ENCODE measurements at places on chromosomes 11 and 22.
A peak's percentile ranks its signal among the peaks of the same experiment; 100 is the strongest.

DNA sequence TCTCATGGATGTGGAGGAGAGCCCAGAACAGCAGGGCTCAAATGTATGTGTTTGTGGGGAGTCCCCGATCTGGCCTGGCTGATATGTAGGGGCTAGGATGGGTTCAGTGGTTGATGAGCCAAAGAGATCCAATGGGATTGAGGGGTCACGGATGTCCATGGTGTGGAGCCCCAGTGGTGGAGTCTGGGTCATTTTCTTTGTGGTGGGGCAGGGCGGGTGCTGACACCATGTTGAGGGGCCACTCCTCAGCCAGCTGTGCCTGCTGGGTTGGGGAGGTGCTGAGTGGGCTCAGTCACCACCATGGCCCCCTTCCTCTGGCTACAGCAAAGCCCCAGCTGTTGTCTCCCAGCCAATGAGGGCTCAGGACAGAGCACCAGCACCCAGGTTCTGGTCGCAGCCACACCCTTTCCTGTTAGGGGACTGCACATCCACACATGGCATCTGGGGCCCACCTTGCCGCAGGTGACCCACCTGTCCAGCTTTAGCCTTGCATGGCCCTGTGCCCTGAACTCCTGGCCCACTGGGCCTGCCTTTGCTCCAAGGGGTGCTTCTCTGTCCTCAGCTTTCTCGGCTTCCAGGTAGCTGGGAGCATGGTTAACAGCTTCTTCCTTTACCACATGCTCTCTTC, 3.2 kb upstream of the GNAZ start:
- no peak for DNase-seq

DNA sequence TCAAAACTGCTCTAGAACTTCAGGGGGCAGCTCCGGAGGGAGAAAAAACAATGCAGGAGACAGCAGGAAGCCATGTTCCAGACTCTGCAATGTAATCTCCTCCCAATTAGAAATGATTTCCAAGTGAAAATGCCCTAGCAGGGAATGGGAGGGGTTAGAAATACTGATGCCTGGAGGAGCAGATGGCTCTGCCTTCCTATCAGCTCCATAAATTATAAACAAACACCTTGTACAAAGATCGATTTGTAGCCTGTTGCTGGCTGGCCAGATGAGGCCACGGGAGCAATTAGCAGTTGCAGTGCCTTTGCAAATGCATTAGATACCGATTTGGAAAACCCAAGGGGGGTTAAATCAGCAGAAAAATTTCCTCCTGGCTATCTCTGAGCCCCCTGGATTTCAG, 46.6 kb upstream of the CHRM4 start:
- no peak for DNase-seq

DNA sequence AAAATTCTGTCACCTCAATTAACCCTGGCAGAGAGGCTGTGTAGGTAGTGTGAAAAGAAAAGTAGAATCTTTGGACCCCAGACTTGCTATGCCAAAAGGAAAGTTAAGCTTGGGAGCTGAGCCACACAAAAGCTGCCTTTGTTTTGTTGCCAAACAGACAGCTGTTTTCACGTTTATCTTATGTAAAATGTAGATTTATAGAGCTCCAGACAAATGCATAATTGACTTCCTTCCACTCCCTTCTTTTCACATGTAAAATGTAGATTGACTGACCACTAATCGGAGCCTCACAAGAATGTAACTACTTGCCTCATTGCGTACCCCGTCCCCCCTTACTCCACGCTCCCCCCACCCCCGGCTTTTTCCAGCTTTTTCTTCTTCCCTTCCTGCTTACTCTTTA, 2302.2 kb upstream of the RAG2 start:
- DNase-seq, result no peak

DNA sequence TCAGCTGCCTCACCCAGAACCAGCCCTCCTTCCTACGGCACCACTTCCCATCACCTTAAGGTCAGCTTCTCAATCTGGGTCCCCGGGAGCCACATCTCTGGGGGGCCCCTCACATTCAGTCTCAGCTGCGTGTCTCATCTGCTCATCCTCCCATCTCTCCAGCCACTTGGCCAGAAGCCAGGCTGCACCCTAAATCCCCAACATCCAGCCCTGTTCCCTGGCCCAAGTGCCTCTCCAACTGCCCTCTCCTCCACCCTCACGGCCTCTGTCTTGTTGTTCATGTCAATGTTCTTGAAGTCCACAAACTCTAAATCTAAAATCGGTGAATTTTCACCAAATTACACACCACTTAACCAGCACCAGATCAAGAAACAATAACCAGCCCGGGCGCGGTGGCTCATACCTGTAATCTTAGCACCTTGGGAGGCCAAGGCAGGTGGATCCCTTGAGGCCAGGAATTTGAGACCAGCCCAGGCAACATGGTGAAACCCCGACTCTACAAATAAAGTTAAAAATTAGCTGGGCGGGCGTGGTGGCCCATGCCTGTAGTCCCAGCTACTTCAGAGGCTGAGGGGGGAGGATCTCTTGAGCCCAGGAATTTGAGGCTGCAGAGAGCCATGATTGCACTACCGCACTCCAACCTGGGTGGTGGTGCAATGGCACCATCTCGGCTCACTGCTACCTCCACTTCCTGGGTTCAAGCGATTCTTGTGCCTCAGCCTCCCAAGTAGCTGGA, 33.7 kb downstream of the A4GALT start:
- no peak for DNase-seq

- no peak for DNase-seq
These were observed 166.2 kb downstream of the PGR start for GRCh38 chr11:100963375-100963774.

DNA sequence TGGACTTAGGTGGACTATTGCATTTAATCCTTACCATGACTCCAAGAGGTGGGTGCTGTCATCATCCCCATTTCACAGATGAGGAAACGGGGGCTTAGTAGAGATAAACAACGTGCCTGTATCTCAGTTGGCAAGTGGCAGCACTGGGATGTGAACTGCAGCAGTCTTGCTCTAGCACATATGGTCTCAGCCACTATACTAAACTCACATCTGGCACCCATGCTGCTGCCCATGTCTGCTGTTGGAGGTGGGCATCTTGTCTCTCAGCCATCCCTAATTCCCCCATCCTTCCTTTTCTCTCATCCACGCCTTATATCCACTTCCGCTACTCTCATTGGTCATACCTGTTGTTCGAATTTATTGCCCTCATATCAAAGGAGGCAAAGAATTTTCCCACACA, 3.8 kb downstream of the PRG3 start:
- no peak for DNase-seq

- peak; percentile 58 for DNase-seq
These were observed 15.3 kb downstream of the IL10RA start for GRCh38 chr11:118001494-118001971.

DNA sequence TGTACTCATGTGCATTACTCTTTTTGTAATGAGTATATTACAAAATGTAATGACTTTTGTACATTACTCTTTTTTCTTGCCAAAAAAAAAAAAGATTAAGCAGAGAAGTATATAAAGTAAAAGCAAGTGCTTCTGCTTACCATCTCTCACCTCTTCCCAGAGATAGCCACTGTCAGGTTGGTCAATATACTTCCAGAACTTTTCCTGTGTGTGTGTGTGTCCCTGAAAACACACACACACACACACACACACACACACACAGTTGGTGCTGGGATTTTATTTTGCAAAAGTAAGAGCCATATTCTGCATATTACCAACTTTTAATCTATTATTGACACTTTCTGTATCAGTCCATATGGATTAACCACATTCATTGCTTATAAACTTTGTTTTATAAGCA, 2.5 kb downstream of the IGLL5 start:
- DNase-seq, result no peak

GRCh38 chr11:81241672-81242275, 1491.9 kb downstream of the FAM181B start:
- DNase-seq, result no peak

- no peak for DNase-seq
These were observed 40.8 kb downstream of the USP47 start for GRCh38 chr11:11882539-11882938.

DNA sequence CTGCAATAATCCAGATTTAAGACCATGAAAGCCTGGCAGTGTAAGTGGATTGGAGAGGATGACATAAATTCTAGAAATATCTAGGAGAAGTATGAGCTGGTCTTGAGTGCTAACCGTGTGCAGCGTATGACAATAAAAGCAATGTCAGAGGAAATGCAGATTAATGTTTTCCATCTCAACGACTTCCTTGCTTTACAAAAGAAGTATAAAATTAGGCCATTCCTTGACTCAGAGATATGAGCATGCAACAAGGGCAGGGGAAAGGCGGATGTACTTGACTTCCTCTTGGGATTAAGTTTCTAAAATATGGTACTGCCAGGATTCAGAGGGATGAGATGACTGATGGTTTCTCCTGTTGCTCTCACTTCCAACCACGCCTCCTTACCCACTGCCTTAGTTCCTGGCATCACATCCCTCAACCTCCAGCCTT, 32.3 kb downstream of the ADAMTS15 start:
- no peak for DNase-seq

GRCh38 chr11:78740199-78741071, 165.8 kb upstream of the NARS2 start:
- no peak for DNase-seq

GRCh38 chr11:118657238-118657637, 22.2 kb downstream of the TREH start:
- no peak for DNase-seq

DNA sequence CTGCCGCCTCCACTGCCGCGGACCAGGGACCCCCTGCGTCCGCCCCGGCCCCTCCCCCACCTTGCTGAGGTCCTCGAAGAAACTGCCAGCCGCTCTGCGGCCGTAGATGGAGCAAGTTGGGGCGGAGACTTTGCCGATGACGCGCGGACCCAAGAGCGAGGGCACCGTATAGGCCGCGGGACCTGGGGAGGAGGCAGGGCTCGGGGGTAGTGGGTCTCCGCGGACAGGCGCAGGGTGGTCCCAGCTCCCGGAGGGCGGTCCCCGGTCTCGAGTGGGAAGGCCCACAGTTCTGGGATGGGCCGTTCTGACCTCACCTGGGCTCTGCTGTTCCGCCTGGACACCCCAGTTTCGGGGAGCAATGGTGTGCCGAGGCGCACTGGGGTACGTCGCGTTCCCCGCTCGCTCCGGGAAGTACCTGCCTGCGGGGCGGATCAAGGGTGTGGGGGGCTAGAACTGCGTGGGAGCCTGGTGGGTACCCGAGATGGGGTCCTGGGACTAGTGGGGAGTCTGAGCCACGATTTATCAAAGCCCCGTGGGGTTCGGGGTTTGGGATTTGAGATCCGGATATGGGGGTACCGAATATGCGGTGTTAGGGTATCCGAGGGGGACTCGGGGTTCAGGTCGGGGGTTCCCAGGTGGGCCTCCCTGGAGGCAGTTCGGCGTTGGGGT, 1.2 kb upstream of the TYMP start:
- peak; percentile 85 for DNase-seq

GRCh38 chr11:134514354-134514951, 102.4 kb upstream of the B3GAT1 start:
- no peak for DNase-seq

- no peak for DNase-seq
These were observed 149.3 kb upstream of the DDI1 start for GRCh38 chr11:103887001-103887658.

- DNase-seq, result no peak
These were observed 64.7 kb downstream of the PDE2A start for GRCh38 chr11:72609476-72609875.

- no peak for DNase-seq
These were observed 9.2 kb downstream of the SIPA1 start for GRCh38 chr11:65646958-65647701.

GRCh38 chr11:70278994-70279393, 8.5 kb downstream of the PPFIA1 start:
- DNase-seq, result no peak

DNA sequence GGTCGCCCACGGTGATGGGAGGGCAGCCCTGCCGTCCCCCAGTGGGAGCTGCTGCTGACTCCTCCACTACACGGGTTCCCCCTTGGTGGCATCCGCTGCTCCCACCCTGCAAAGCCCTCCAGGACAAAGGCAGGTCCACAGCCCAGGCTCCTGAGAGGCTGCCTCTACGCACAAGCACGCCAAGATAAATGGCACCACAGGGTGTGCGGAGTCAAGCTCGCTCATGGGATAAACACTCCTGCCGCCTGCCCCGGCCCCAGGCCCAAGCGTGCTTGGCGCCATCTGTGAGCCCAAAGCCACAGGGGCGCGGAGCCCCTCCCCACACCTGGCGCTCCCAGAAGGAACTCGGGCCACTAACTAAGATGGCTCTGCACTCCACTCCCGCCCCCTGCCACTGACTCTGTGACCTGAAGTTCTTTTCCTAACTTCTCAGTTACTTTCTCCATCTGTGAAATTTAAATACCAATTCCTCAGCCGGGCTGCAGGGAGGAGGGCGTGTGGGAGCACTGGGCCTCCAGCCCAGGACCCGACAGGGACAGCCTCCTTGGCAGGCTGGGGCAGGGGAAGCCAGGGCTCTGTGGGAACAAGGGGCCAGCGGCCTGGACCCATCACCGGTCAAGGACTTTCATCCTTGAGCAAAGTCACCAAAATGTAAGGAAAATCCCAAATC, 14.9 kb downstream of the EHD1 start:
- no peak for DNase-seq

GRCh38 chr11:29217901-29218300, 798.9 kb downstream of the KCNA4 start:
- no peak for DNase-seq

- no peak for DNase-seq
These were observed 64.3 kb upstream of the IGLL5 start for GRCh38 chr22:22823131-22823810.

DNA sequence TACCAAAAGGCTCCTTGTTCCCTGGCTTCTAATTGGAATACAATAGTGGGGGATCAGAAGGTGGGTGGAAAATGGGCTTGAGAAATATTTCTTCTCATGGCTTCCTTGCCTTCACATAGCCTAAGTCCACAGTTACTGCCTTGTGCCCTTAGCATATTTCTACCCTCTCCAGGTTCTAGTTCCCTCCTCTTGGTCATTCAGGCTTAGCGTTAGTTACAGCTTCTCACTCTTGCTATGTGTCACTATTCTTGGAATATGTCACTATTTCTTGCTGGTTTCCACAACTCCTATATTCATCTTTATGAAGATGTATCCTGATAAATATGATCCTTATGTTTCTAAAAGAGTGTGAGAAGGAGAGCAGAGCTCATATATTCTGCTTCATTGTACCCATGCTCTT, 2.5 kb downstream of the OR2D2 start:
- DNase-seq, result no peak

- no peak for DNase-seq
These were observed 5.7 kb downstream of the IGSF22 start for GRCh38 chr11:18720091-18720807.

- DNase-seq, result no peak
These were observed 943.9 kb downstream of the OPCML start for GRCh38 chr11:132588366-132588765.

- no peak for DNase-seq
These were observed 73.4 kb upstream of the TEAD1 start for GRCh38 chr11:12600829-12601228.
